Chondrocyte (in vitro differentiated cells): ENCODE measurements at places on chromosomes 13 and 19. TPM values are rescaled to one million over a fixed set of nuclear protein-coding genes. Genes with fewer than 3 reads are reported as not detected.

The LGI4 gene
- 0.46 to 2.2 TPM (median 1.3 TPM) in 3 replicates for total RNA-seq

The PEG3 gene
- not detected in 3 replicates for total RNA-seq

- no peak for DNase-seq
These were observed 4.7 kb downstream of the PTBP1 start for GRCh38 chr19:801861-802497.

GRCh38 chr19:50478901-50479715 is 2.5 kb upstream of the GARIN5A start:
- DNase-seq: peak; percentile 81

DNA sequence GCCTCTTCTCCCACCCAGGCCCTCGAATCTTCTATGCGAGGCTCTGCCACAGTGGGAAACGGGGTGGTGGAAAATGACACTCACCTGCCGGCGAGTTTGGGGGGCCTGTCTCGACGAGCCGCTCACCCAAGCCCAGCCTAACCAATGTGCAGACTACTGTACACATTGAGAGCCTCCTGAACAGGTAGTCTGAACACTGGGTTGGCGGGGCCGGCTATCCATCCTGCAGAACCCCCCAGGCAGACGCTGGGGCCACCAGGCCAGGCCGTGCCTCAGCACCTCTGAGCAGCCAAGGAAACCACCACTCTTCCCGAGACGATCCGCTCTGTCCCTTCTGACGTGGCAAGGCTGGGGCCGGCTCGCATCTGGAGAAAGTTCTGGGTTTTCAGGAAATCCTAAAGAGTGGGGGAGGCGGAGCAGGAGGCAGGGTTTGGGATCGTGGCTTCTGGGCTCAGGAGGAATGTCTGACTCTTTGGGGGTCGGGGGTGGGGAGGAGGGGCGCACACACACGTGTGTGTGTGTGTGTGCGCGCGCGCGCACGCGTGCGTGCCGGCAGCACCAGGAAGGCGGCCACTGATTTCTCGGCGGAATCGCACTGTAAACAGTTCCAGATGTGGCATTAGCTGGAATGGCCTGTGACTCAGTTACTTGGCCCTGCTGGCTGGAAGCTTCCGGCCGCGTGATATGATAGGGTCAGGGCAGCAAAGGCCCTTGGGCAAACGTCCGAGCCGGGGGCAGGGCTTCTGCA is 18.5 kb downstream of the TMED1 start:
- DNase-seq: no peak

GRCh38 chr19:7897292-7897691 is 6.4 kb upstream of the MAP2K7 start:
- no peak for DNase-seq

- no peak for DNase-seq
These were observed 15.5 kb upstream of the RASA3 start for GRCh38 chr13:114147803-114148520.
